ENCODE measurements at places on chromosomes 7 and 10.
A peak's percentile ranks its signal among the peaks of the same experiment; 100 is the strongest.

DNA sequence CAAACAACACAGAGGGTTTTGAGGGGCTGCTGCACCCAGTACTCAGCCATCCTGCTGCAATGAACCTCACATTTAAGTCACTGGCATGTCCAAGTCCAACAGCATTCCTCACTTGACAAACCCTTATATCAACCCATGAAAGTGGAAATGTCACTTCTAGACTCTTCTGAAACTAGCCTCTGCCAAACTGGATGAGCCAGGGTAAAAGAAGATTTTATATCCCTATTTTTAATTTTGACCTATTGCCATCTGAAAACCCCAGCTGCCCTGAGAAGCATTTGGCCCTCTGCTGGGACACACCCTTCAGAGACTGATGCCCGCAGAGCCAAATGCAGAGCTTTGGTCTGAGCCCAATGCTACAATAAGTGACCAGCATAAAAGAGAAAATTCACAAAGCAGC is 201.1 kb downstream of the ANK3 start:
- DNase-seq = no peak

DNA sequence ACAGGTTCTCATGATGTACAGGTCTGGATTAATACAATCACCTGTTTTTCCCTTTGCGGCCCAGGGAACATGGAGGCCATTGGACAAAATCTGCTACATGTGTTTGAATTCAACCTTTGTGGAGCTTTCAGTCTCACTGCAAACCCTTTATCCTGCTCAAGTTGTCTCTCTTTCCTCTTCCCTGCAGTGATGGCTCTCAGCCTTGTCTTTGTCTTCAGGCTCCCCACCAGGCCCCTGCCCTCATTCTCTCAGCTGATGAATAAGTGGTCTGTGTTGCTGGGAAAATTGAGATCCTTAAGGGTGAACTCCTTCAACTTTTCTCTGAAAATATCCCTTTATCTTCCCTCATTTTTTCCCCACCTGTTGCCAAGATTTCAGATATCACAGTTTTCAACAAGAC is 791.2 kb downstream of the GRID1 start:
- DNase-seq = no peak

- DNase-seq = no peak
These were observed 4.3 kb upstream of the AKR1C3 start for GRCh38 chr10:5089865-5090264.

DNA sequence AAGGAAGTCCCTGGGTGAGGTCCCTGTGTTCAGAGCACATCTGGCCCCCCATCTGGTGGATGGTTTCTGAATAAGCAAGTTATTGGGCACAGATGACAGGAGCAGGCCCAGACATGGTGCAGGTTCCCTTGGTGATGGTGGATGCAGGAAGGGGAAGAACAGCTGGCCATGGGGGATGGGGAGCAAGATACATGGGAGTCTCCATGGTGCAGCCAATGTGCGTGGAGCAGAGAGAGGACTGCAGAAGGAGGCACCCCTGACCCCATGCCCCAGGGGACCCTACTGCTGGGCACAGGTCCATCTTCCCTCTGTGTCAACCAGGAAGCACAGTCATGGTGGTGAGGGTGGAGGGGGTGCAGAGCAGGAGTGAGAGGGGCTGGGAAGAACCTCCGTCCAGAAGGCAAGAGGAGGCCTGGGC is 43.8 kb upstream of the RABGEF1 start:
- DNase-seq = no peak

- no peak for DNase-seq
These were observed 206.5 kb upstream of the PRKCQ start for GRCh38 chr10:6786579-6787031.

DNA sequence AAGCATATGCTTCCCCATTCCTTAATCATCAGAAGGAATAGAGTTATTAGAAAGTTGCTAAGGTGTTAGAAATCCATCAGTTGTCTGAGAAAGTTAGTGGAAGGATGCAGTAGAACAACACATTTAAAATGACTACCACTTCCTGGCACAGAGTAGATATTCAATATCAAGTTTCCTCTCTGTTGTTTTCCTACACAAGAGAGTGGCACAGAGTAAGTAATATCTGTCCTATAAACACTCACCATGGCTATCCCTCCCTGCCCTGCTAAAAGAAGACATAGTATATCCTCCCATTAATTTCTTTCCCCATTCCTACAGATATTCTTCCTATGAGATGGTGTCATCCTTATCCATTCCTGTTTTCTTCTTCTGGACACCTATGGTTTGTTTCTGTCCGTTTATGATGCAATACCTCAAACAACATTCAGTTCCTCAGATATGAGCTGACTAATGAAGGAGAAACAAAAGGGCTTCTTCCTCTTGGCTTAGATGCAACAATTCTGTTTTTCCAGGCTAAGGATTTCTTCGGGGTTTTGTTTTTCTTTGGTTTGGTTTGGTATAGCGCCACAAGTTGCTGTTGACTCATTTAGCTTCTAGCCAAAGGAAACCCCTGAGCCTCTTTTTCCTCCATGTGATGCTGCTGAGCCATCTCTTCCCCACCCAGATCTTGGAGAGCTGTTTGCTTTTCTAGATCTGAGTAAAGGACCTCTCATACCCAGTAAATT is 32.9 kb upstream of the BPGM start:
- DNase-seq = peak; percentile 5

- DNase-seq = no peak
These were observed 137.0 kb downstream of the PTPRN2 start for GRCh38 chr7:158450476-158451124.

- DNase-seq = no peak
These were observed 54.7 kb upstream of the EGR2 start for GRCh38 chr10:62870866-62871265.

DNA sequence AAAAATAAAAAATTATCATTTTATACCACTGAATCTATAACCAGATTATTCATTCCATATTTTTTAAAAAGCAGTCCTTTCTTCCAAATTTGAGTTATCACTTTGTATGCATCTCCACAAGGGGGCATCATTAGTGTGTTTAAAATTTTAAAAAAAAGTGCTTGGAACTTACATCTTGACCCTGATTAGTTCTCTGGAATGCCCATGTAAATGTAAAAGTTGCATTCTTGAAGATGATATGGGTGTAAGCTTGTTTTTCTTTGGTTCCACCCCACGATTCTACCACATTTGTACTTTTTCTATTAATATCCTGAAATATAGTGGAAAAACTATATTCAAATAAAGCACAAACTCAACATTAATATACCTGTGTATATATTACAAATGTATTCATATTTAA is 144.9 kb downstream of the ELAPOR2 start:
- DNase-seq = no peak

DNA sequence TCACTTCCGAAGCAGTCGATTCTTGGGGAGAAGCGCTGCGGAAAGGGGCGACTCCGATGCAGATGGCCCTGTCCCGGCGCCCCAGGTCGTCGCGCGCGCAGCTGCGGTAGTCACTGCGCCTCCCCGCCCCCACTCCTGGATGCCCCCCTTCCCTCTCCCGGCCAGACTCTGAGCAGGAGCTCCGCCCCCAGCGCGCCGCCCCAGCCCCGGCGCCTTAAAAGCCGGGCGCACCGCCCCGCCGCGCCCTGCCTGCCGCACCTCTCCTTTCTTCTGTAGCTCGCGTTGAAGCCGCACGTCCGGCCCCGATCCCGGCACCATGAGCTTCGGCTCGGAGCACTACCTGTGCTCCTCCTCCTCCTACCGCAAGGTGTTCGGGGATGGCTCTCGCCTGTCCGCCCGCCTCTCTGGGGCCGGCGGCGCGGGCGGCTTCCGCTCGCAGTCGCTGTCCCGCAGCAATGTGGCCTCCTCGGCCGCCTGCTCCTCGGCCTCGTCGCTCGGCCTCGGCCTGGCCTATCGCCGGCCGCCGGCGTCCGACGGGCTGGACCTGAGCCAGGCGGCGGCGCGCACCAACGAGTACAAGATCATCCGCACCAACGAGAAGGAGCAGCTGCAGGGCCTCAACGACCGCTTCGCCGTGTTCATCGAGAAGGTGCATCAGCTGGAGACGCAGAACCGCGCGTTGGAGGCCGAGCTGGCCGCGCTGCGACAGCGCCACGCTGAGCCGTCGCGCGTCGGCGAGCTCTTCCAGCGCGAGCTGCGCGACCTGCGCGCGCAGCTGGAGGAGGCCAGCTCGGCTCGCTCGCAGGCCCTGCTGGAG is at the start of gene INA:
Gene INA (plus strand): TSS at position 243 of the 817 bp plus-strand sequence. CDS start 74 bp downstream, at position 317.
- no peak for DNase-seq

DNA sequence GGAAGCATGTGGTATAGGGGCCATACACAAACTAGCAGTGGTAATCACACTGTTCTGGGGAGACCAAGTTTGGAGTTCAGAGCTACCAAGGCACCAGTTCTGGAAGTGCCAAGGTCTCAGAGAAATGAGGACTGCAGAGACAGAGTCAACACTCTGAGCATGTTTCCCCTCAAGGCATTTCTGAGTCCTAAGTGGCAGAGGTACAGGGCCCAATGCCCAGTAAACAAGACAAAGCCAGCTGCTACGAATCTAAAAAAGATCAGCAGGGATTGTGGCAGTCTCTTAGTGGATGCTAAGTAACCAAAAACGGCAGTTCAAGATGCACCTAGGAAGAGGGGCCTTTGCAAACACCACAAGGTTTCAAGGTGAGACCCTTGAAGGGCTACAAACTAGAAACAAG is 271.9 kb downstream of the TNS3 start:
- DNase-seq = no peak

Measured in stimulated activated CD4-positive, alpha-beta T cell treated with anti-CD3 and anti-CD28 coated beads, Interleukin-15, amount 100 ng/mL, for 48 hours (primary cell).